Stimulated activated CD8-positive, alpha-beta memory T cell treated with anti-CD3 and anti-CD28 coated beads, Interleukin-2, amount 100 ng/mL, for 48 hours (primary cell): ENCODE measurements at places on chromosomes 3 and 15.

- no peak for DNase-seq
These were observed 126.3 kb downstream of the DNAJB8 start for GRCh38 chr3:128340198-128340903.

DNA sequence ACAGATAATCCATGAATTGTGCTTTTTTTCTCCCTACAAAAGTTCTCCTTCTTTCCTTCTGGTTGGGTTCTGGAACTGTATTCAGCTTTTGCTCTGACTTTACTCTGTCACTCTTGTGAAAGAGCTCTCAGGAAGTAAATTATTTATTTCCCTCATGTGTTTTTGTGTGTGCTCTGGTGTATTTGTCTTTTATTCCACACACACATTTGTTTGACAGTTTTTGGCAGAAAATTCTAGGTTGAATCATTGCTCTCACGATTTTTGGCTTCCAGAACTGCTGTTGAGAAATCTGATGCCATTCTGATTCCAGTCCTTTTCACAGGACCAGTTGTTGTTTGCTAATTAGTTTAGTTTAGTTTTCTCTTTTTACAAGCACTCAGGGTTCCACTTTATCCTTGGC, 172.8 kb downstream of the PLCH1 start:
- no peak for DNase-seq

DNA sequence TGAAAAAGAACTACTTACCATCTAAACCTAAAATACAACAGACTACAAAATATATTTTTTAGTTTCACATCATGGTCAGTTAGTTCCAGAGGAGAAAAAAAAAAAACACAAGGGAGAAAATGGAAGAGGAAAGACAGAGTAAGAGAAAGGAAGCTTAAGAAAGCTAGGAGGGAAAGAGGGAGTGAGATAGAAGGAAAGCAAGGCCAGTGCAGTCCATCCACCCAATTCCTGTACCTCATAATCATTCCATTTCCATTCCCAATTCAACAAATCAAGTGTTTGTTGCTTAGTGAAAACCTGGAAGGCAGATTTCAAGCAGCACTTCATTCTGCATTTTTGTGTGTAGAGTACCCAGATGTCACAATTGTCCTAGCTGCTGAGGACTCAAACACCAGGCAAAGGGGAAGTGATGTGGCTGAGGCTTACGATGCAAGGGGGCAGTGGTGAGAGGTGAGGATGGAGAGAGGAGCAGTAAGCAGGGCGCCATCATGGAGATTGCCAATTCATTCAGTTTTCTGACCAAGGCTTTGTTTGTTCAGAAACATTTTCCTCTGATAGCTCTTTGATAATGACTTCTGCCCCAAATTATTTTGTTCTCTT, 83.6 kb upstream of the GSK3B start:
- no peak for DNase-seq

GRCh38 chr3:134106580-134106979, 76.9 kb upstream of the SLCO2A1 start:
- DNase-seq: no peak

- no peak for DNase-seq
These were observed 128.2 kb upstream of the SLC7A14 start for GRCh38 chr3:170714122-170714521.

DNA sequence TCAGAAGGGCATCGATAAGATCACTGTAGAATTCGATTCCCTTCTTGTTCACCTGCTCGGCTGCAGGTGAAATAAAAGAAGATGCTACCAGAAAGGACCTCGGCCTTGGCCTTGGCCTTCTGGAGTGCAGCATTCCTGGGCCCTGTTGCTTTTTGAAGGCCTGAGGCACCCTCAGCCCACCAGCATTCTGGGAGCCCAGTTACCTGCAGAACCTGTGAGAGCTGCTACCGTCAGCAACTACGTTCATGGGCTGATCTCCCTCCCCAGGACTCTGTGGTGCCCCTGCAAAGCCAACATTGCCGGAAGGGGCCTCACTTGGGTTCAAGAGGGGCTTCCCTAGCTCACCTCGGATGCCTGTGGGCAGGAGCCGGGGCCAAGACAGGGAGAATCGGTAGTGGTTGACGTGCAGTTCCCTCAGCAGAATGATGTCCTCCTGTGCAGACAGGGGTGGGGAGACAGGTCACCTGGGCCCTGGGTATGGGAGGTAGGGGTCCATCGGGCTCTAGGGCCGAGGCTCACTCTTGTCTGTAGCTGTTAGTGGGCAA, 2.2 kb downstream of the LCTL start:
- DNase-seq: no peak

GRCh38 chr15:73079565-73079964, 27.3 kb downstream of the NEO1 start:
- DNase-seq: no peak
